ENCODE measurements at places on chromosomes 6 and 20.

- peak; percentile 79 for DNase-seq
Observed at GRCh38 chr6:27518881-27519795, 46.2 kb upstream of the ZNF184 start.

DNA sequence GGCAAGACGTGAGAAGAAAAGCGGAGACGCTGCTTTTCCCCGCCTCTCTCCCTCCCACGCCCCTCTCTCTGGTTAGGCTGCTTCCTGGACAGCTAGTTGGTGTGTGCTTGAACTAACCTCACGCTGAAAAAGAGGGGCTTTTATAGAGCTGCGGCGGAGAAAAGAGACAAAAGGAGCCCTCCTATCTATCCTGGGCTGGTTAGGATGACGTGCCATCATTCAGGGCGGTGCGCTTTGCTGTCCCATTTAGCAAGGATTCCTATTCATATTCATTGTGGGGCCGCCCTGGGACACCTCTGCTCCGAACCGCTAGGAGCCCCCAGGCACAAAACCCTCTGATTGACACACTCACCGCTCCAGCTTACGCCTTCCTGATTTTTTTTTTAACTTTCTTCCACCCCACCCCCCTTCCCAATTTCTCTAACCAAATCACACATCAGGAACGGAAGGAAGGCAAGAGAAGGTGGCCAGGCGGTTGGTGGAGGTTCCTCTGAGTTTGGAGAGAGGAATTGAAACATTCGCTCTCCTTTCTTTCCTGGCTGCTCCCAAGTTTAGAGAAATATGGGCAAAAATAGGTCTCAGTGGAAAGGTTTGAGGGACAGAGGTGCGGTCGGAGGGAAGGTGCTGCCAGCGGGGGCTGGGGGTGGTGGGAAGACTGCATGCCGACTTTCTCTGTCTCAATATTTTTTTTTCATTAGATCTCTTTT lies at the start of gene OLIG3:
Gene OLIG3 (minus strand): TSS at position 114 of the 707 bp plus-strand sequence. CDS start 224 bp downstream, outside the sequence.
- DNase-seq: no peak

GRCh38 chr6:159169193-159169555 lies at the start of gene FNDC1:
TSS of gene FNDC1 (plus strand) at chr6:159169400. CDS start at chr6:159169597, 197 bp downstream.
- peak; percentile 81 for DNase-seq

GRCh38 chr6:36413489-36414480 lies 26.3 kb upstream of the ETV7 start:
- DNase-seq: no peak

DNA sequence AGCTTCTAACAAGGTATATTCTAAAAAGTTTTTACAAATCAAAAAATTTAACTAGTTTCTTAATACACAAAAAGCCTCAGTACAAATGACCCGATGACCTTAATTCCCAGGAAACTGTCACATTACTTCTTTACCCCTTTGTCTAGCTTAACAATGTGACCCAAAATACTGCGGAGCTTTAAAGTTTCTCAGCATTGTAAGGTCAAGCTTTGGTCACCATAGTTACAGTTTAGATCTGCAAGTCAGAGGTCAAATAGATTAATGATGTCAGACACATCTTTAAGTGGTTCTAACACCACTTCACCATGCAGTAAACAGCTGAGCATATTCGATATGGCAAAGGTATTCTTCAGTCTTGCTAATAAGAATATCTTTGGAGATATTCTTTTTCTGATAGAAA lies 36.8 kb upstream of the FLRT3 start:
- no peak for DNase-seq

Data from Right ventricle myocardium inferior (tissue), 1 donor.